ENCODE measurements at places on chromosomes 2 and 18.

DNA sequence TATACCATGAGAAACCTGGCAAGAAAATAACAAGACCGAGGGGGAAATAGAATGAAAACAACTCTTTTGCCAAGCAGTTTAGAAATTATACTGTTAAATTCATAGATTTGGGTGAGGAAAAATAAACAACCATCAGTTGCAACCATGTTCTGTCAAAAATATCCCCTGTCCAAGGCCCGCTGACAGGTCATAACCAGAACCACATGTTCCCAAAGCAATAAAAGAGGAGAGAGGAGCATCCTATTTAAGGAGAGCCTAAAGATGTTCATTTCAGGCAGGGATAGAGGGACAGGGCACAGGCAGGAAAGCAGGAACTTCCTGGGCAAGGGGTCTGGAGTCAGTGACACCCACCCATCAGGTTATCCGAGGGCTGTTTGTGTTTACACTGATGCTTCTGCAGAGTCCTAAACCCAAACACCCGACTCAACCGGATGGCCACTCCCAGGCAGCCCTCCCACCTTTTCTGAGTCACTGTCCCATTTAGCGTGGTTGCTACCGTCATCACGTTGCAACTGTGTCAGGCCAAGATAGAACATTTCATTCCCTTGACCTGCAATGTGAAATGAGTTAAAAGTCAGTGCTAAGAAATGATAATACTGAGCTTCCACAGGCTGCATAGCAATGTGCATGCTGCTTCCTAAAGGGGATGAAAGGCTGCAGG is 468.3 kb upstream of the RAB12 start:
- no peak for DNase-seq

GRCh38 chr2:219893541-219893940 is 266.1 kb downstream of the SLC4A3 start:
- DNase-seq: no peak

GRCh38 chr2:60818272-60818671 is 62.2 kb downstream of the PAPOLG start:
- DNase-seq: no peak

DNA sequence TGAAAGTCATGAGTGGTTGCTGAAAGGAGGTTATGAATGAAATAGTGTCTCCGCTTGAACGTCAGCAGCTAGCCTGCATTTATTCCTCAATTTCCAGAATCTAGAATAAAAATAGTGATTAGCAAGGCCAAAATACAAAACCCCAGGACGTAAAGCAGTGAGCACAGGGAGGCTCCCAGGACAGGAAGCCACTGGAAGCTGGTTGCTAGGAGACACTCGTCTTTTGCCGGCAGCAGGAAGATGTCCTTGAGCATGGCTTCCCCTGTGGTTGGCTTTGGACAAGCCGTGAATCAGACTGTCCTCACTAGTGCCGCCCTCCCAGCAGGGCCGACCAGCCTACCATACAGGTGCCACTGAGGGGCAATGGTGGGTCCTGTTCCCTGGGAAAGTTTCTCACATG is 374.4 kb downstream of the MTX2 start:
- DNase-seq: no peak

GRCh38 chr2:232655392-232655791 is 22.0 kb downstream of the EFHD1 start:
- no peak for DNase-seq

- no peak for DNase-seq
Observed at GRCh38 chr2:233418761-233419546, 64.7 kb downstream of the DGKD start.

GRCh38 chr2:10810202-10811161 is 2.1 kb downstream of the PDIA6 start:
- DNase-seq: no peak

DNA sequence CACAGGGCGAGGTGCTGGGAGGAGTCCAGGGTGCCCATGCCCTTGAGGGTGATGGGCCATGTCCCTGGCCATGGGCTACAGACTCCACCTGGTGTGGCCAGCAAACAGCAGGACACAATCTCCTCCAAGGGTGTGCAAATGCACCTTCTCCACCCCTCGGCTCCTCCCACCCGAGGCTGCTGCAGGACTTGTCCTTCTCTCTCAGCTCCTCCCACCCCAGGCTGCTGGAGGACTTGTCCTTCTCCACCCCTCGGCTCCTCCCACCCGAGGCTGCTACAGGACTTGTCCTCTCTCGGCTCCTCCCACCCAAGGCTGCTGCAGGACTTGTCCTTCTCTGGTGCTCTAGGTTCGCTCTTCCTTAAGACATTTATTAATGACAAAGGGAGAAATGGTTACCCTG is 57.3 kb upstream of the SNTG2 start:
- no peak for DNase-seq

DNA sequence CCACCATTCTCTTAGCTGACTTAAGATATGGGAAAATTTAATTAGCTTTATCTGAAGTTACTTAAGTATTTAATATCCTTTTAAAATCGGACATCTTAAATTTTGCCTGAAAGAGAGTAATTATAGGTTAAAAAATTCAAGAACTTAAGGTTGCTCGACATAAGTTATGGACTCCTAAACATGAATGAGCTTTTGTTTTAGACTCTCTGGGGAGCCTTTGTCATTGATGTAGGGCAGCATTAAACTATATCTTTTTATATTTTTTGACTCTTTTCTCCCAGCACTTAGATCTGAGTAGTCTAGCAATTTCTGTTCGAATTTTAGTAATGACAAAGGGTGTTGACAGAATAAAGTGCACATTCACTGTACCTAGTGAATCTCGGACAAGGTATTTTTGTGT is 4.7 kb downstream of the PHLPP1 start:
- DNase-seq: no peak

DNA sequence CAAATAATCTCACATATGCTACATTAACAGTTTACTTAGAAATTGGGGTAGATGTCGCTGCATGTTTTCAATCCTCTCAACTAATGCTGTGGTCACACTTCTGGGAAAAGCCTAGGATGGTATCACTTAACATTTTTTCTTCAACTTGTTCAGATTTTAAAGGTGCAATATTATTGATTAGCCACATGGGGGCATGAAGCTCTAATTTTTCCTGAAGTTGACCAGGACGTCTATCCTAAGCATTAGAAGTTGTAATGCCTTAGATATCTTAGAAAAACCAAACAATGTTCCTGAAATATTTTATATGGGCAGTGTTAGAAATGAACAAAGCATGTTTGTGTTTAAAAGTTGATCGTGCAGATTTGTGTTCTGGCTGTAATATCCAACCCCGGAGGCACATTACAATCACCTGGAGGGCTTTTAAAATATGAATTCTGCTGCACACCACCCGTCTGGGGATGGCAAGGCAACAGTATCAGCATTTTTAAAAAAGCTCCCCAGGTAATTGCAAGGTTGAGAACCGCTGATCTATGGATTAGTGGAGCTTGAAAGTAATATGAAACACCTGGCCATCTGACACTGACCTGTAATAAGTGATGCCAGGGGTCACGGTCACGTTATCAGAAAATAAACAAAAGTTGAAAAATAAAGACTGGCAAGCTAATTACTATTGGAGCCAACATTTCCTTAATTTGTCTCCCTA is 100.5 kb upstream of the LMAN1 start:
- no peak for DNase-seq

DNA sequence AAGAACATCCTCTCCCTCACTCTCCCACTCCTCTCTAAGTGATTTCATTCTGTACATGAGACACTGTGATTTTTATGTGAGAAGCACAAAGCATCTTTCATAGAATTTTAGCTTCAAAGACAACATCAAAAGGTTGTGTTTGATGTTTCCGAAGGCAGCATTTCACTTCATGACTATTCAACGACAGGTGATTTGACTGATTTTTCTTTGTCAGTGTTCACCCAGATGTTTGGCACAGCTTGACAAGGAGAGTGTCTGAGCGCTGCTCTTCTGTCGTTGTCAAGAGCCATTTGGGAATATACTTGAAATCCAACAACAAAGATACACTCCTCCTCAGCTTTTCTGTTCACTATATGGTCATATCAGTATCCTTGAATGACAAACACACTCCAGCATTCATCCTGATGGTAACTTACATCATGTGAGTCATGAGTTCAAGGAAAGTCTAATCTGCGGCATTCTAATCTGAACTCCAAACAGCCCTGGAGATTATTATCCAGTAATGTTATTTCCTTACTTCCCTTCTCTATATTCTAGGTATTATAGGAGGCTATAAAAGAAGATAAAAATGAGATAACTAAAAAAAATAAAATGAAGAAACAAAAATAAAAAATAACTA is 45.9 kb upstream of the ST6GAL2 start:
- no peak for DNase-seq

DNA sequence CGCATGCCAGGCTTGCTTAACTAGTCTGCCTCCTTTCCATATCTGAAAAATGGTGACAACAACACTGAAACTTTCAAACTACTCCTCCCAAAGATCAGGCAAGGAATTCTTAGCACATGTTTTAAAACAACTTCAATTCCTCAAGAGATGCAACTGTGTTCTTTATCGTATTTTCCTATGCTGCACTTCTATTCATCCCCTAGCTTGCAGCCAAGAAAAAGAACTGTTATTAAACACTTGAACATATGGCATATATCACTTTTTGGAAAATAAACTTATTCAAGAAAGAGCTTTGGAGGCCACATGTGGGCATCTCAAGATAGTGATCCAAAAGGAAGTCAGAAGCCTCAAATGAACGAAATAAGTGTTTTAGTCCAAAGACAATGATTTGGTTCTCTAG is 75.6 kb upstream of the STAM2 start:
- DNase-seq: no peak

GRCh38 chr18:57950542-57950941 is 93.5 kb upstream of the NEDD4L start:
- DNase-seq: no peak

GRCh38 chr2:21404827-21405625 is 281.3 kb downstream of the TDRD15 start:
- no peak for DNase-seq

DNA sequence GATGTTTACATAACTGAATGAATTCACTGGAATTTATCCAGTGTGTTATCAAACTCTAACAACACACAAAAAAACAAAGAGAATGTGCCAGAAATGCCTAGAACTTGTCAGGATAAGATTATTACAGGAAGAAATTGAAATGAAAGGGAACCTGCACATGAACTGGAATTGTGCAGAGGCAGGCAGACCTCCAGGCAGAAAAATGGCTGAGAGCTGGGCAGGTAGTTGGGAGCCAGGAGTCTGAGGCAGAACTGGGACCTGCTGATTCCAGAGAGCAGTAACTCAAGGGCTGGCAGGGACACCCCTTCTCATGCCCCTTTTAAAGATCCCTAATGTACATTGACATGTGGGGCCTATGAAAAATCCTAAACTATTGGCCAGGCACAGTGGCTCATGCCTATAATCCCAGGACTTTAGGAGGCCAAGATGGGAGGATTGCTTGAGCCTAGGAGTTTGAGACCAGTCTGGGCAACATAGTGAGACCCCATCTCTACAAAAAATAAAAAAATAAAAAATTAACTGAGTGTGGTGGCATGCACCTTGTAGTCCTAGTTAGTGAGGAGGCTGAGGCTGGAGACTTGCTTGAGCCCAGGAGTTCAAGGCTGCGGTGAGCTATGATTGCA is 674 bp upstream of the SP110 start:
- DNase-seq: no peak

DNA sequence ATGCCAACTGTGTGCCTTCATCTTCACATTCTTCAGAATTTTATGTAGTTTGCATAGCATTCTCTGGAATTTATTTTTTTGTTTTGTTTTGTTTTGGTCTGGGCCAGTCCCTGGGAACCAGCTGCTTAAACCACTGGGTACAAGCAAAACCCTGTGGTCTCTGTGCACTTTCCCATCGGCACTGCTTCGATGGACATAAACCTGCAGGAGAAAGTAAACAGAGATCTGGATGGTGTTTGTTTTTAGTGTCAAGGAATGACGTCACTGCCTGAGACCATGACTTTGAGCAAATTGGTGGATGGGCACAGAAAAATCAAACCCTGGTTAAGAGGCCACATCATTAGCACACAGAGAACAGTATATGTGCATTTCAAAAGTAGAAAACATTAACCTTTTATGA is 64.7 kb upstream of the RASGRP3 start:
- DNase-seq: no peak

- no peak for DNase-seq
Observed at GRCh38 chr2:140085674-140086073, 1305.5 kb upstream of the NXPH2 start.

- DNase-seq: no peak
Observed at GRCh38 chr18:39795350-39795749, 2159.7 kb upstream of the PIK3C3 start.

- no peak for DNase-seq
Observed at GRCh38 chr18:66838340-66838987, 234.6 kb upstream of the CDH19 start.

GRCh38 chr2:46699934-46700256 is 215.7 kb downstream of the MCFD2 start:
- no peak for DNase-seq

GRCh38 chr2:211487733-211488132 is 931.3 kb downstream of the CPS1 start:
- DNase-seq: no peak

- no peak for DNase-seq
Observed at GRCh38 chr2:208654056-208654455, 247.5 kb downstream of the PTH2R start.

DNA sequence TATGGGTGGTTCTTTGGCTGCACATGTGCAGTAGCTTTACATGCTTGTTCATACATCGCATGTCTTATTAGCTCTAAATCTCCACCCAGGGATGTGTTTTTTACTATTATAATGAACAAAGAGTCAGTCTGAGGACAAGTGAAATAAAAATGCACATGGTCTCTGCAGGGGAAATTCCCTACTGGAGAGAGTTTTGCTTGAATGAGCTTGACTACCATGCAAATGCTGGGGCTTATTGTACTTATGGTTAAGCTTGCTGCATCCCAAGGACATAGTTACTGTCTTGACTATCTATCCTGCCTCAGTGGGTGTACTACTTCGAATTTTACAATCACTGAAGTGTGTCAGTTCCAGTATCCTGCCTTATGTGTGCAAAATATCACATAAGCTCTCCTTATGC is 362.7 kb downstream of the TDRD15 start:
- no peak for DNase-seq

DNA sequence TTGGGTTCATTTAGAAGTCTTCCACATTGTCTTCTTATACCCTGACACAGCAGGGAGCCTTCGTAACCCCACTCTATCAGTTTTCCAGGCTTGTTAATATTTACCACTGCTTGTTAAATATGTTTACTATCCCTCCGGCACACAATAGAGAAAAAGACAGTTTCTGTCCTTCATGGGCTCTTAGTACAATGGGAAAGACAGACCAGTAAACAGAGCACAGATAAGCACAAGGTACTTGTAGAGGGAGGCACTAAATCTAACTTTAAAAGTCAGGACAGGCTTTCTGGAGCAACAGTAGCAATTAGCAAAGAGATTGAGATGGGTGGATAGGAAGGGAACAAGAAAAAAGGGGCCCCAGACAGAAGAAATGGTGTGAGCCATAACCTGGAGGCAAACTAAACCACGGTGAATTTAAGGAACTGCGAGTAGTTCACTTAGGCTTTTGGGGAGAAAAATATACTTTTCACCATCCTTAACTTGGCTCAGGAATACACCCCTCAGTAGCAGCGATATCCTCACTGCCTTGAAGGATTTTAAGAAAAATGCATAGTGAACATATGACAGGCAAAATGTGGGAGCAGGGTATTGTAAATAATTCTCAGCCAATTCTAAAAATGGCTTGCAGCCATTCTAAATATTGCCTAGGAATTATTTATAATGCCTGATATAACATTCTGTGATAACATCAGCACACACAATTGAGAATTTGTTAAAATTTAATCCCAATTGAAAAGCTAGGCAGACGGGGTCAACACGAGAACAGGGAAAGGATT is 383.7 kb downstream of the CDH2 start:
- DNase-seq: no peak

- DNase-seq: no peak
Observed at GRCh38 chr2:159272156-159272555, 14.3 kb downstream of the WDSUB1 start.

GRCh38 chr2:238495422-238495821 is 68.7 kb downstream of the ASB1 start:
- no peak for DNase-seq
